NK-92 treated with Interleukin-12 subunit alpha and Interleukin-12 subunit beta, amount 100 ng/mL, for 24 hours (cell line): ENCODE measurements at places on chromosomes 5 and 9.

- no peak for DNase-seq
Measured at GRCh38 chr9:80866121-80866520, 823.2 kb downstream of the TLE1 start.

- no peak for DNase-seq
Measured at GRCh38 chr9:4086119-4087090, 213.5 kb downstream of the GLIS3 start.

GRCh38 chr5:132296412-132297016 lies 2.3 kb downstream of the SLC22A4 start:
- no peak for DNase-seq

GRCh38 chr9:136482046-136482792 lies 621 bp downstream of the SEC16A start:
- DNase-seq, result peak; percentile 38

GRCh38 chr5:116733991-116734975 lies 159.7 kb upstream of the SEMA6A start:
- DNase-seq, result no peak

DNA sequence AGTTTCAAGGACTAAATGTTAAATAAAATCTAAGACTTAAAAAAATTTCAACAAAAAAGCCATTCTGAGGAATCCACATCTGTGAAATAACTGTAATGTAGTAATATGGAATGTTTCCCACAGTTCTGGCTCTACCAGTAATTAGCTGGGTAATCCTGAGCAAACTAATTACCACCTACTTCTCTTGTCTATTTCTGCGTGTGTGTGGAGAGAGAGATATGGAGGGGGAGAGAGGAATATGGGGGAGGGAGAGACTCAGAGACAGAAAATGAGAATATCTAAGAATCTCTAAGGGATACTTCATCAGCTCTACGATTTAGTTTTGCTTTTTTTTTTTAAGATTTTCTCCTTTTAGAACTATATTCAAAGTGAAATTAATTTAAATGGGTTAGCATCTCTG lies 28.0 kb downstream of the TBCA start:
- DNase-seq, result no peak

DNA sequence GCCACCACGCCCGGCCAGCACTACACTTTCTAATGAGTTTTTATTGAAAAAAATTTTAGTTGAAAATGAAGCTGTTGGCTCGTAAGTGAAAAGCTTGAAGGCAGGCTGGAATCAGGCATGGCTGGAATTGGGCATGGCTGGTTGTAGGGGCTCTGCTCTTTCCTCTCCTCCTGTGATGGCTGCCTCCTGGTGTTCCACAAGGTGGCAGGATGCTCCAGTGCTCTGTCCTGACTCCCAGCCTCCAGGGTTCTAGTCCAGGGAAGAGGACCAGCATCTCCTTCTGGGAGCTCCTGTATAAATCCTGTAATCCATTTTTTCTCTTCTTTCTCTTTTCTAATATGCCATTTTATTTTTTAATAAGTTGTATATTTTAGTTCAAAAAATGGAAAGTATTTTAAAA lies 57.2 kb upstream of the DHFR start:
- DNase-seq, result no peak

GRCh38 chr5:83509540-83509939 lies 38.0 kb downstream of the VCAN start:
- no peak for DNase-seq

DNA sequence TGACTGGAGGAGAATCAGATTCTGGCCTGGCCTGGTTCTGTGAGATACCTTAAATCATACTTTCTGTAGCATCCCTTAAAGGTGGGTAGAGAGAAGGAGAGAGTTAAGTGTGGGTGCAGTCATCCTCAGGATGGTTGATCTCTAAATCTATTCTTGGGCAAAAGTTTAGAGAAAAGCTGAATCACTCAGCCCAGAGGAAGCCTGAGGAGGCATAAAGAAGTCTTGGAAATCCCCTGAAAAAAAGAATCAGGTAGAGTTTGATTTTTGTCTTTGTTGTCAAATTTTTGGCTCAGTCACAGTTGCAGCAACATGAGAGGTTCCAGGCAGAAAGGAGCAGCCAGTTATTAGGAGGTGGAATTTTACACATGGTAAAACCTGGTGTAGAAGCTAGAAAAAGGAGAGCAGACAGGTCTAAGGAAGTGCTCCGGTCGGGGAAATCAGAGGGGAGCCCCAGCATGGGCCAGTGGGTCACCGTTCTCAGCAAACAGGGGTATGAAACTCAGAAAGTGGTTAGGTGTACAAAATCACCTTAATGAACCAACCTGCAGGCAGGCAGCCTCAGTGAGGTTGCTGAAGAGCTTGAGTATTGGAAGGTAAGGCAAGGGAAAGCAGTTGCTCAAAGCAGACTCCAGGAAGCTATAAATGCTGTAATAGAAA lies 116.2 kb upstream of the CNTLN start:
- no peak for DNase-seq

GRCh38 chr9:129362287-129363000 lies 184.4 kb upstream of the IER5L start:
- no peak for DNase-seq

DNA sequence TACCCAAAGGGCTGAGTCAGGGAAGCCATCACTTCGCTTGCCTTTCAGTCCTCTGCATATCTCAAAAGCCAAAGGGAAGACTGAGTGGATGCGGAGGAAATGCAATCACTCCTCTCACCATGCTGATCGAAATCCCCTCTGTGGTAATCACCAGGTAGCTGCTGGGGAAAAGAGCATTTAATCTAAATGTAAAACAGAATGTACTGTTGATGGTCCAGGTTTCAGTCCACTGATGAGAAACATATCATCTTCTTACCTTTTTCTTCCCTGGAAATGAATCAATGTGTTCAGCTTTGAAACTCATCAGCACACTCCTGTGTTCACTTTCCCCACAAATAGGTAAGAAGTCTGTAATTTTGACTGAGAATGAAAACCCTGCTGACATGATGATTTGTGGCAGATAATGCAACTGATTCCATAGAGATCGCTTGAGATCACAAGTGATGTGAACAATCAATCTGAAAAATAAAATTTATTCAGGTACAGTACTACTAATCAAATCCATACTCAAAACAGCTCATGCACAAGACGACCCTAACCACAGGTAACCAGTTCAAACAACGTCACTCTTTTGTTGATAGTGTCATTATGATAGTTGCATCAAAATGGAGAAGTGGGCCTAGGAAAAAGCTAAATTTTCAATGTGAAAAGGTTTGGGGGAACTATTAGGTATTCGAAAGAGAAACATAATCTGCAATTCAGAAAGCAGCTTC lies 454.0 kb upstream of the RGMB start:
- no peak for DNase-seq

DNA sequence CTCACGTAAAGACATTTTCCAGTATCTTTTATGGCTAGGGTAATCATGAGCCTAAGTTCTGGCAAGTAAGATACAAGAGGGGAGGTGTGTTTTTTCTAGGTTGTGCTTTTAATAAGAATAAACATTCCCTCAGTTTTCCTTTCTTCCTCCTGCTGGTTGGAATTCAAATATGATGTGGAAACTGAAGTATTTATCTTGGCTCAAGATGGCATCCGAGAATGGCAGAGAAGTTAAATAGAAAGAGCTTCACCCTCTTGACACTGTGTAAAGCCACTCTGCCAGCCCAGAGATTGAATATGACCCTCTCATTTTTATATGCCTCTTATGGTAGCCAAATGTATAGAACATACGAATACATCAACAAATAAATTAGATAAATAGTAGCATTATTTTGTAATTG lies 438.4 kb downstream of the ISL1 start:
- no peak for DNase-seq

GRCh38 chr9:88750832-88751360 lies 215.9 kb downstream of the NXNL2 start:
- no peak for DNase-seq

GRCh38 chr9:130299785-130300615 lies 34.4 kb downstream of the HMCN2 start:
- no peak for DNase-seq

DNA sequence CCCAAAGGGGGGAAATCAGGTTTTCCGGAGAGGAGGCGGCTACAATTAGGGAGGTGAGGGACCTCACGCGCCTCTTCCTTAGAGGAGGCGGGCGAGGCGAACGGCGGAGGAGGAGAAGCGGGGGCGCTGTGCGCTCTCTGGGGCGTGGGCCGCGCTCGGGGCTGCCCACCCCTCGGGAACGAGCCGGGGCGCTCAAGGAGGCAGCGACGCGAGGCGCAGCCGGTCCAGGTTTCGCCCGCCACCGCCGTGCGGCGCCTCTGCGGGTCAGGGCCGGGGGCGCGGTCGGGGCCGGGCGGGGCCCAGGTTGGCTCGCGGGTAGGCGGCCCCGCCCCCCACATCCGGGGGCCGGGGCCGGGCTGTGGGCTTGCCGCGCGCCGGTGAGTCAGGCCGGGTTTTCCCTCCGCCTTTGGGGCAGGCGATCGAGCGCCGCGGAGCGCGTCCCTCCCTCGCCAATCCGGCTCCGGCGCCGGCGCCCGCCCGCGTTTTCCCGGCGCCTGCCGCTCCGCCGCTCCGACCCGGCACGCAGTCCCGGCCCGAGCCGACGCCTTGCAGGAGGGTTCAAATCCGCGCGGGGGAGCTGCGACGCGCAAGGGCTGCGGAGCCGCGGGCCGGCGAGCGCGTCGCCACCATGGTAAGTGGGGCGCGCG lies at the start of gene N4BP3:
TSS of gene N4BP3 (plus strand) at position 392 of the 647 bp plus-strand sequence. CDS start 6,052 bp downstream, outside the sequence.
- no peak for DNase-seq

GRCh38 chr5:45847877-45848276 lies 151.7 kb upstream of the HCN1 start:
- DNase-seq, result no peak

GRCh38 chr5:80229902-80230255 lies 26.0 kb downstream of the SERINC5 start:
- DNase-seq, result no peak

DNA sequence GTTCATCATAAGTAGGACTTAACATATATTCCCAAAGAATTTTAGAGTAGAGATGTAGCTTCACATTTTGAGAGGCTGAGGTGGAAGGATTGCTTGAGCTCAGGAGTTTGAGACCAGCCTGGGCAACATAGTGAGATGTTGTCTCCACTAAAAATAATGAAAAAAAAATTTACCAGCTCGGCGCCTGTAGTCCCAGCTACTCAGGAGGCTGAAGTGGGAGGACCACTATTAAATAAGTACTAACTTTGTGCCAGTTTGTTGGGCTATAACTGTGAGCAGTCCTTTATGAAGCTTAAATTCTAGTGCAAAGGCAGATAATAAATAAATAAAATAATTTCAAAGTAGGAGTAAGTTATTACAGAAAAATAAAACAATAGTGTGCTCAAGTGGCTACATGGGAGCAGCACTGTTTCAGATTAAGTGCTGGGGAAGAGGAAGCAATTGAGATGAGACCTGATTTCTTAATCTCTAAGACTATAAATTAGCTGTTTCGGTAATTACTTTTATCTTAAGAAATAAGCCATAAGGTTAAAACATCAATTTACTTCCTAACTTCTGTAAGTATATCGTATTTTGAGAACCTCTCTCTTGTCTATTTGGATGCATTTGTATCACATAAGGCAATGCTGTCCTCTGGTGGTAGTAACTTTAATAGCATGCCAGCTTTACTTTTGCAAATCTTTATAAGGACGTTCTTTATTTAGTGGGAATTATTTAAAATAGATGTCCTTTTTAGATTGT lies 98.9 kb downstream of the CSNK1G3 start:
- DNase-seq, result no peak

- DNase-seq, result no peak
Measured at GRCh38 chr5:149320791-149321330, 24.4 kb upstream of the GRPEL2 start.

DNA sequence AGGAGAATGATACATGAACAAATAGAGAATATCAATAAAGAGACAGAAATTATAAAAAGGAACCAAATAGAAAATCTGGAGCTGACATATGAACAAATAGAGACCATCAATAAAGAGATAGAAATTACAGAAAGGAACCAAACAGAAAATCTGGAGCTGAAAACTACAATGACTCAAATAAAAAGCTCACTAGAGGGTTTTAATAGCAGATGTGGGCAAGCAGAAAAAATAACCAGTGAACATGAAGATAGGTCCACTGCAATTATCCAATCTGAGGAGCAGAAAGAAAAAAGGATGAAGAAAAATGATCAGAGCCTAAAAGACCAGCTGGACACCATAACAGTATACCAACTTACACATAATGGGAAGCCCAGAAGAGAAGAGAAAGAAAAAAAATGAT lies 353.7 kb downstream of the ARL15 start:
- no peak for DNase-seq

DNA sequence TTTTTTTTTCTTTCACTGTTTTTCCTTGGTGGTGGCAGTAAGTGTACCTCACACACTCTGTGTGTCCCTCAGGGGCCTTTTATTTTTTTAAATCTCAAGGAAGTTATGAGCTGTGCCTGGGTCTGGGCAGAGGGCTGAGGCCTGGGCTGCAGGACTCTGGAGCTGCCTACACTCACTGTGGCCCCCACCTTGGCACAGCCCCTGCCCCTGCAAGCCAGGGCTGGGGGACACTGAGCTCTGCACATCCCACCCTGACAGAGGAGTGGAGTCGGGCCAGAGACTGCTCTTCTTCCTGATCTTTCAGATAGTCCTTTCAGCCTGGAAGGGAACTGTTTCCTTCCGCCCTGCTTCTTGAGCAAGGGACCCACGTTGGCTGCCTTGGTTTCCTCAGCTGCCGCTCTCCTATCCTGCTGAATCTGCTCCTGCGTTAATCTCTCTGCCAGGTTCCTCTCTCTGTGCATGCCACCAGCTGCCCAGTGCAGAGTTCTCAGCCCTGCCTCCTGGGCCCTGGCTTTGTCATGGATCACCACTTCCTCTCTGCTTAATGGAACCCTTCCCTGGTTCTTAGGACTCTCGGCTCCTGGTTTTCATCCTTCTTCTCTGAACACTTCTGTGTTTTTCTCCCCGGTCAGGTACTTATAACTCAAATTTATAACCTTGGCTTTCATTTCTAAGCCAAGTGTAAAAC lies 502.3 kb downstream of the DIRAS2 start:
- DNase-seq, result no peak
